ENCODE measurements at places on chromosomes 11 and 22.

- no peak for DNase-seq
Observed at GRCh38 chr22:44882226-44882905, 127.4 kb downstream of the PHF21B start.

- no peak for DNase-seq
Observed at GRCh38 chr22:43225609-43226008, 38.7 kb upstream of the TTLL12 start.

GRCh38 chr11:71279916-71280645 is 27.7 kb upstream of the SHANK2 start:
- DNase-seq, result no peak

DNA sequence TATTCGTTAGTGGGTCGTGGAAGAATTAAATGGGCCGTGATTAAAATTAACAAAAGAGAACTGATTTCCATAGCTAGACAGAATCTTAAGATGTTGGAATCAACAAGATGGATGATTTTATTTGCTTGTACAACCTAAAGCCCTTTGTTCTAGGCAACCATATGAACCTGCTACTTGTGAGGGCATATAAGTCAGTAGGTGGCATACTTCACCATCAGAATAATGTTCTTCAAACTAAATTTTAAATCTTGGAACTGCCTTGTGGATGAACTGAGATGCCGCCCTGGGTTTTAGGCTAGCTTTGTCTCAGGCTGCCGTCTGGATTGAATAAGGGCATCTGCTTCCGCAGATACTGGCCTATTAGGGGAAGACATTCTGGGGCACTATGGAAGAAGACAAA is 40.9 kb downstream of the CSRP3 start:
- DNase-seq, result no peak

DNA sequence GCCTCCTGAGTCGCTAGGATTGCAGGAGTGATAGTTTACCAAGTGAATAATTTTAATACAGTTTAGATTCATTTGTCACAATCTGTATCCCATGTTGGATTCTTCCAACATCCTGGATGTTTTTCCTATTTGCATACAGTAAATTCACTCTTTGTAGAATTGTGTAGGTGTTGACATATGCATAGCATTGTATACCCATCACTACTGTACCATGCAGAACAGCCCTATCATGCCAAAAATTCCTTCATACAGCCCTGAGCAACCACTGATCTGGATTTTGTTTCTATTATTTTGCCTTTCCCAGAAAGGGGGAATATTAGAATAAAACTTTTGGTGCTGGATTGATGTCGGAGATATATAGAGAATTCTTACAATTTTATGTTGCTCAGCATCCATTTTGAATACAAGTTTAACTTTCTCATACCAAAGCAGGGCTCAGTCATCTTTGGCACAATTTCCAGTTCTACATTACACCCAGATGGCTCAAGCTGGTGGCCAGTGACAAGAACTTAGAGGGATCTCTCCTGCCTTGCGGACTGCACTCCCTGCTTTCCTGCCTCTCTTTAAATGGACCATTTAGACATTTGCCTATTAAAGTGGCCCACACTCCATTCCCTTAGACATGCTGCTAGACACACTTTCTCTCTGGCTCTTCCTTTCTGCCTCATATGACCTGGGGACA is 45.4 kb upstream of the CFAP300 start:
- no peak for DNase-seq

- no peak for DNase-seq
Observed at GRCh38 chr11:121452609-121453150, at the start of gene SORL1-AS1. TSS of gene SORL1-AS1 (minus strand) at chr11:121452967.

DNA sequence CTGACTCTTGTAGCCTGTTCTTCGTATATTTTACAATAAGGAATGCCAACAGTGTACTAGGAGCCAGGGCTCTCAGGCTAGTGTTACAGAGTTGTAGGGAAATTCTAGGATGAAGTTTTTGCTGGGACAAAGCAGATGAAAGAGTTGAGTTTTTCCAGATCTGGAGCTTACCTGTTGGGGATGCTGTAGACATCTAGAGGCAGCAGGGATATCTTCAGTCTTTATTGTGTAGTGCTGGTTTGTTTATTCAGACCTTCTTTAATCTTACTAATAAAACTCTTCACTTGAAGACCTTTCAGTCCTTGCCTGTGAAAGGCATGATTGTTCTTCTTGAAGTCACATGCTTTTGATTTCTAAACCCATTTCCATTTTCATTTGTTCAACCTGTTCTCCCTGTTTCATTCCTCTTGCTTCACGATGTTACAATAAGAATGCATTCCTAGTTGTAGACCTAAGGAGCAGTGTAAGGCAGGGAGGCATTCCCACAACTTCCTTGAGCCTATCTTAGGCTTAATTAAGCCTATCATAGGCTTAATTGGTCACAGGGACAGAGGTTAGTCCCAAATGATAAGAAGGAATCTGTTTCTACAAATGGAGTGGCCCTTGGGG is 7.9 kb upstream of the SLC37A2 start:
- DNase-seq, result no peak

GRCh38 chr11:69122630-69123431 is 32.9 kb upstream of the SMIM38 start:
- no peak for DNase-seq

DNA sequence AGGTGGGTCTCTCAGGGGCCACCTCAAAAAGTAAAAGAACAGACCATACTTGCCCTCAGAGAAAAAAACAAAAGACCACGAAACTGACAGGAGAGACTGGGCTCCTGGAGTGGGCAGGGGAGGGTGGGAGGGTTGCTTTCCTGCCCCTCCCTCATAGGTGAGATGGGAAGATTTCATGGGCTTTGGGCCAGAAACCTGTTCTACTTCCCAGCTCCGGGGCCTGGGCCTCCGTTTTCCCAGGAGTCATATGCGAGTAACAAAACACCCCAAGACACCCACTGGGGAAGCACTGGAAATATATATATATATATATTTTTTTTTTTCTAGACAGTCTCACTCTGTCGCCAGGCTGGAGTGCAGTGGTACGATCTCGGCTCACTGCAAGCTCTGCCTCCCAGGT is 31.6 kb downstream of the TTLL1 start:
- no peak for DNase-seq

GRCh38 chr11:121513807-121514206 is 61.0 kb upstream of the SORL1-AS1 start:
- DNase-seq, result no peak

GRCh38 chr22:29065468-29066190 is 4.0 kb upstream of the C22orf31 start:
- DNase-seq, result no peak

DNA sequence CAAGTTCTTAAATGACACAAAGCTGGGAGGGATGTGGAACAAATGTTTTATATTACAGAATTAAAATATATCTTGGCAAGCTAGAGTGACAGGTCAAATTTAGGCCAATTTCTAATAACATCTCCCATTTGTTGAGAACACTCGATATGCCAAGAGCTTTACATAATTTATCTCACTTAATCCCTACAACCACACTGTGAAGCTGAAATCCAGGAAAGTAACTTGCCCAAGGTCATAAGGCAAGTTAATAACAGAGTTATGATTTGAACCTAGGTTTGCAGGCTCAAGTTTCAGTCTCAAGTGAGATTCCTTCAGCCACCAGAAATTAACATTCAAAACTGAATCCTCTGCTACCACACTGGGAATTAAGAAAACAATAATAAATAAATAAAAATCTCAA is 38.3 kb downstream of the RAB30 start:
- DNase-seq, result no peak

DNA sequence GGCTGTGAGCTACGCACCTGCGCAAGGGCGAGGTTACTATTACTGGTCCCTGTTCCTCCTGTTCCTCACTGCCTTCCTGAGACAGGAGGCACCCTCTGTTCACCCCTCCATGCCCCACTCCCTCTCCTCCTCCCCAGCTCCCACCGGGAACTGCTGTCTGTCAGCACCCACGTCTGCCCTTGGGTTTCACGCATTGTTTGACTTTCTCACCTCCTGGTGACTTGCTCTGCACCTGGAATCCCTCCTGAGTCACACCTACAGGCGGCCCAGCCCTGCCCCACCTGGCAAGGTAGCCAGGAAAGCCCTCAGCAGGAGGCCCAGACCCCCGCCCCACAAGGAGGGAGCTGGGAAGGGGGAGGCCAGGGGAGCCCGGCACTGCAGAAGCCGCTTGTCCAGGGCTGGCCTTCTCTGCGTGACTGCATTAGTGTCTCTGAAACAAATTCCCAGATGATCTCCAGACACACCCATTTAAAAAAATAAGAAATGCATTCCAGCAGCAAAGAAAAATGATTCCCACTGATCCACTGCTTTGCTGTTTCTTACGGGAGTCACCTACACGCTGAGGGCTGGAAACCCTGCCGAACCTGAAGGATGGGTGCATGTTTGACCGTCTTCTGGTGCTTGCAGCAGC is 86.4 kb downstream of the CELSR1 start:
- DNase-seq, result no peak

GRCh38 chr11:102268985-102269470 is 48.3 kb upstream of the BIRC3 start:
- DNase-seq, result no peak

- DNase-seq, result no peak
Observed at GRCh38 chr22:32031466-32031865, 11.6 kb upstream of the SLC5A1 start.

DNA sequence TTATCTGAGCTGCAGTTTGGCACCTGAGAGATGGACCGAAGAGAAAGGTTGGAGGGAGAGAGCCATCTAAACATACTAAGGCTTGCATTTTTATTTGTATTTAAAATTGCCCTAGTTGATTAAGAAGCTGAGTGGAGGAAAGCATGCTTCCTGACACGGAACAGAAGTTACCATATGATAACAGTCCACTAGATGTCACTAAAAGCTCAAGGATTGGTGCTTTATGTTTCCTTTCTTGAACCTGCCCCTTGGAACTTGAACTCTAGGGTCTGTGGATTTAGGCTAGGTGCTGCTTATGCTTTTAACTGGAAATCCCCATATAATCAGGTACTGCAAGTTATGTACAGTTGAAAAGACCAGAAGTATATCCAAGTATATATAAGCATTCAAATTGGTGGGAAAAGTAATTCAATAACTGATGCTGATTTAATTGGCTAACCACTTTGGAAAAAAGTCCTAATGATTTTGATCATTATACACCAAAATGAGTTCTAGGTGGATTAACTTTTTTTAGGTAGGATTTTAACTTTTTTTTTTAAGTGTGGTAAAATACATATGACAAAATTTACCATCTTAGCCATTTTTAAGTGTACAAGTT is 9.5 kb downstream of the RBMXL2 start:
- DNase-seq, result no peak

- DNase-seq, result no peak
Observed at GRCh38 chr22:19841641-19842392, 12.9 kb downstream of the GNB1L start.

DNA sequence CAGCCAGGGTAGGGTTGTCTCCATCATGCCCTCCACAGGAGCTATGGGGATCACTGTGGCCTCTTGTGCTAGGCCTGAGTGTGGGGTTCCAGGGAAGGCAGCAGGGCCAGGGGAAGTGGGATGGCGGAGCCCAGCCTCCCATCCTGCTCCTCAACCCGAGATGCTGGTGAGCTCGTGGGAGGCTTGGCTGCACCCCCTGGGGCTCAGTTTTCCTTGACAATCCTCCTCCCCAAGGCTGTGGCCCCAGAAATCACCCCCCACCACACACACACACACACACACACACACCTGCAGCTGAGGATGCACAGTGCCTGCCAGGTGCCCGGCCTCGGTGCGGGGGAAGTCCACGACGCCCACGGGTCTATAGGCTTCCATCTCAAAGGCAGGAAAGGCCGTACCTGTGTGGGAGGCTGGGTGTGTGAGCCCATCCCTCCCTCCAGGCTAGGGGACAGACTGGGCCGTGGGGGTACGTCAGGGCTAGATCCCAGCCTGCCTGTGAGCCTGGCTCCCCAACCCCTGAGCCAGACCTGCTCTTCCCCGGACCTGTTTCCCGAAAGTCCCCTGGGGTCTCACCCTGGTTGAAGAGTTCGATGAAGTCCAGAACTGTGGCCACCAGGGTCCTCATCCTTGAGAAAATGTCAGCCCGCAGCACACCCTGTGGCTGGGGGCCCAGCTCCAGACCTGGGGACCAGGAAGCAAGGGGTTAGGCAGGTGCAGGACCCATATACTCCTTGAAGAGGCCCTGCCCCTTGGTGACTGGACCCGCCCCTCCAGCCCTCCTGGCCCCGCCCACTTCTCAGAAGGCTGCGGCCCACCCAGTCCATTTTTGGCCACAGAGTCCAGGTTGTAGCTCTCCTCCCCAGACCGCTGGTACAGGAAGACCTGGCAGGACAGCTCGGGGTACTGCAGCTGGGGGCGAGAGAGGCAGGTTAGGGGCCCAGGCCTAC is 5.2 kb upstream of the TBX10 start:
- DNase-seq, result no peak

DNA sequence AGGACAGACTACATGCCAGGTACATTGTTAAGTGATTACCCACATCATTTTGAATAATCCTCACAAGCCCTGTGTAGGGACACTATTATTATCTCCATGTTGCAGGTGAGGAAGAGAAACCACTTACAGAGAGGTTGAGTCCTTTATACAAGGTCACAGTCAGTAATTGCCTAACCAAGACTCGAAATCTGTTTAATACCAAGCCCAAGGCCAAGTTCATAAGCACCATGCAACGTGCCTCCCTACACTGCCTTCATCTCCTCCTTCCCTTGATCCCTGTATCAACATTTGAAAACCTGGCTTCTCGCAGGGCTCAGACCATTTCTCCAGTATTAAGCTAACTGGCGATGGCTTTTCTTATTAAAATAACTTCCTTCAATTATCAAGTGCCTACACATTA is 41.7 kb upstream of the SEZ6L start:
- no peak for DNase-seq

DNA sequence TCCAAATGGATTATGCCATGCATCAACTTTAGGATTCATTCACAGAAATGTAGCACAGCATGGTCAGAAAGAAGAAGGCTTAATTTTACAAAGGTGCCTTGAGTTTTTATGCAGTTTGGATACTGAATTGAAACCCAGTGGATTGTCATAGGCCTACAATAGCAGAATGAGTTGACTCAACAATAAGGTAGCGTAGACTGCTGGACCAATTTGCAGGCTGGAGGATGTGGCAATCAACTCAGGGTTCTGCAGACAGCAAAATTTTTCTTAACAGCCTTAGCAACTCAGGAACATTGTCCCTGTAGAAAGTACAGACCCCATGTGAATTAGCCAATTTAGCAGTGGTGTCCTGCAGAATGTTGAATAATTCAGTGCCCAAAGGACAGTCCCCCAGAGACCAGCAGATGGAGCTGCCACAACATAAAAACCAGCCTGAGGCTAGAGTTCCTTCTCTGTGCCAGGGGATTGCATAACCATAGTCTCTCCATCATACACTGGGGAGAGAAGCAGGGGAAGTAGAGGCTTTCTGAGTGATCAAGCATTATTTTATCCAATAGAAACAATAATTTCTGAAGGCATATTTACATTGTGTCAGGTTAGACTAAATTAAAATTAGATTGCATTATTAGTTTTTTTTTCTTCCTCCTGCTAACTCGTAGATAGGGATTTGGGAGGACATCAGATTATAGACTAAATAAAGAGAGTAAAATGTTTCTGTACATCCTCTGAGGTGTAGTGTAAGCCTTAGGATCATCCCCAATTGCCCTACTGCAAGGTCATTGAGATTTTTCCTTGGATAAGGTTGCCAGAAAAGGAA is 20.3 kb upstream of the MRPL17 start:
- DNase-seq, result no peak

Measured in stimulated activated CD8-positive, alpha-beta memory T cell treated with anti-CD3 and anti-CD28 coated beads, Interleukin-15, amount 100 ng/mL, for 1 hour (primary cell).